ENCODE measurements at places on chromosomes 2 and 18.
A peak's percentile ranks its signal among the peaks of the same experiment; 100 is the strongest.

GRCh38 chr2:216683846-216684245 lies 11.5 kb downstream of the IGFBP5 start:
- peak; percentile 92 for DNase-seq

- DNase-seq: no peak
Observed at GRCh38 chr2:236875906-236876505, 209.7 kb upstream of the COPS8 start.

DNA sequence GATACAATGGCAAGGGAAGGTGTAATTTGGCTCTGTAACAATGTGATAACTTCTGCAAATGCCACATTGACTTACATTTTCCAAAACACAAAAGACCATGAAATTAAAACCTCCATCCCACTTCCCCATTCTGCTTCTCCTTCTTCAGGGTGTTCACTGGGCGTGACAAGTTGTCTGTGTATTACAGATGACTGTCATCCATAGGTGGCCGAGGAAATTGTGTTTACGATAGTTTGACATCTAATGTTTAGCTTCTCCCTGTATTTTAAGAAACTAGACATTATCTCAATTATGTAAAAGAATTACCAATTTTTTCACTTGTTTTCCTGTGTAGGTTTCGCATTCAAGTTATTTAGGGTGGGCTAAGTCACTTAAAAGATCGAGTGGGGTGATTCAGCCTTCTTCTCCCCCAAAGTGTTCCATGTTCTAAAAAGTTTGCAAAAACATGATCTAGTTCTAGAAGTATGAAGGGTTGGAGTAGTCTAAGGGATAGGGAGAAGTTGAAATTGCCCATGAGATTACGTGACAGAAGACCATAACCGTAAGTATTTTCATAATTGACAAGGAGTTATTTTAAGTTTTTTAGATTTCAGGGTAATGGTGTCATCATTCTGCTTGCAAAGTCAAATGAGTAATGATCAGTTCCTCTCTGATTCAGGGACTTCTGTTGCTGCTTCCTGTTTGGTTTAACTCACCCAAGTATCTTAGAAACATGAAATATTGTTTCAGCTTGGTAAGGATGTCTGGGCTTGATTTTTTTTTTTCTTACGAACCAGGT lies 25.2 kb upstream of the CYTIP start:
- DNase-seq: no peak

DNA sequence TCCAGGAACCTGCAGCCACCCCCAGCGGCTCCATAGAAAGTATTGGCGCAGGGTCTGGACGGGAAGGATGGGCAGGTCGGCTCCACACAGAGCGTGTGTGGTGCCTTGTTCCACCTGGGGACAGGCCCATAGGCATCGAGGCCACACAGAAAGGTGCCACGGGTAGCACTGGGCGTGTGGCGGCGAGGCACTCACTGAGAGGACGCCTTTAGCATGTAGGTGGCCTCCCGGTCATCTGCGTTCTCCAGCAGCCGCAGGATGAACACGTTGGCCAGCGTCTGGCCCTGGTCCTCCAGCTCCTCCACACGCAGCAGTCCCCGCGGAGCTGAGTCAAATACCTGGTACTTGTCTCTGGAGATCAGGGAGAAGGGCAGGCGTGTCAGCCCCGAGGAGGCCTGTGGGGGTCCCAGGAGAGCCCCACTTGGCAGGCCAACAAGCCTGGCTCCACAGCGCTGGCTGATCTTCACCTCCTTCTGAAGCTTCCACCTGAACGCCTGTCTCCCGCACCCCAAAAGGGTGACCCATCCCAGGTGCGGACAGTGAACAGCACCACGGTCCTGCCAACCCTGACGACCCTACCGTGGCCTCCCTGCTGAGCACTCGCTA lies 13.2 kb downstream of the SNORC start:
- no peak for DNase-seq

DNA sequence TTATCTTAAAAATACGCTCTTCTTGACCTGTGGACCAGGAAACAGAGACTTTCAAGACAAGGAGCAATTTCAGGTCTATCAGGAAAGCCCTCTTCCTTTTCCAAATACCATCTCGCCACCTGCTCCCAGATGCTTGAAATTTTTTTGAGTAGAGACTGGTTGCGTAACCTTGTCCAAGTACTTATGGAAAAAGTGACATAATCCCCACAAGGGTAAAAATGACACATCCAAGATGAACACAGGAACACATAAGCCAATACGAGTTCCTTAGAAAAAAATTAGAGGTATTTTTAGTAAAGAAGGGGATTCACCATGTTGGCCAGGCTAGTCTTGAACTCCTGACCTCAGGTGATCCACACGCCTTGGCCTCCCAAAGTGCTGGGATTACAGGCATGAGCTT lies 1.8 kb downstream of the SERPINB13 start:
- no peak for DNase-seq

- no peak for DNase-seq
Observed at GRCh38 chr2:238235331-238235732, 4.5 kb downstream of the HES6 start.

DNA sequence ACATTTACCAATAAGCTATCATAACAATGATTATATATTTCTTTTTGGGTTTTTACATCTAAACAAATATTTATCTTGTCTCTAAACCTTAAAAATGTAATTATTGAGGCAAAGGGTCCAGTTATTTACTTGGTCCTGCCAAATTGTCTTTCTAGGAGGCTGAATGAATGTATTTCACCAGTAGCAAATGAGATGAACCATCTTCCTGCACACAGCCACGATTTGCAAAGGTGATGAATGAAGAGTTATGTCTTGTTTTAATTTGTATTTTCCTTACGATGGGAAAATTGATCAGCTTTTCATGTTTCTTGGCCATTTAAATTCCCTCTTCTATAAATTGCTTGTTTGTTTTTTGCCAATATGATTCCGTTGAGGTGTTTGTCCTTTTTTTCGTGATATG lies 1.4 kb downstream of the SP100 start:
- DNase-seq: no peak

DNA sequence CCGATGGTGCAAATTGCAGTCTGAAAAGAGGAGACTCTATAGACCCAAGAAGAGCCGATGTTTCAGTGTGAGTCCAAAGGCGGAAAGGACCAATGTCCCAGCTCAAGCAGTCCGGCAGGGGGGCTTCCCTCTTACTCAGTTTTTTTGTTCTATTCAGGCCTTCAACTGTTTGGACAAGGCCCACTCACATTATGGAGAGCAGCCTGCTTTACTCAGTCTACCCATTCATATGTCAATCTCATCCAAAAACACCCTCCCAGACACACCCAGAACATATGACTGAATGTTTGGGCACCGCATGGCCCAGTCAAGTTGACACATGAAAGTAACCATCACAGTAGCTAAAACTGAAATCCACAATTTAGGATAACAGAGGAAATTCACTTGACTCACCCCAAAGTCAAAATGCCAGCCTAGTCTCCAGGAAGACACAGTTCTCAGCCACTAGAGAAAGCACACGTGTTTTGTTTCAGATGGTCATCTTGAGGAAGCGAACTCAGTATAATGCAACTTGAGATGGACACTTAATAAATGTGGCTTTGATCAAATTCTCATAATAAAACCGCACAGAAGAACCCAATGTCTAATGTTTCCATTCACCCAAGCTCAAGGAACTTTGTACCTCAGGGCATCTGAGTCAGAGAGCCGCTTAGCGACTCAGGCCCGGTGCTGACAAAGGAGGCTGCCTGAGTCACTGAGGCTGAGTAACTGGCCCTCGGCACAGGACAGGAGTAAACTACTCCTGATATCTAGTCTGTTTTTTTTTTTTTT lies 2.4 kb downstream of the FHL2 start:
- peak; percentile 77 for DNase-seq

DNA sequence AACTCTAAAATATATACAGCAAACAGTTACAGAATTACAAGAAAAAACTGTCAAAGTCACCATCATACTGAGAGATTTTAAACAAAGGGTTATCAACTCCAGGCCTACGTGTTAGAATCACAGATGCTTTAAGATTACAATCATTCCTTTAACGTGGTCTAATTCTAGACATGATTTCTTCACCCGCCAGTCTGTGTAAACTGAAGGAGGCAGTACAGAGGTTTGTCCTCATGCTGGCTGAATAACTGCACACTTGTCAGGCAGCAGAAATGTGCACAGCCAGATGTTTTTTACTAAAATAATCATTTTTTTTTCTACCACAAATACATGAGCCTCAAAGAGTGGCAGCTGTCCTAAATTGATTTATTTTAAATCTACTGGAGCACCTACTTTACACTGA lies 15.5 kb upstream of the NEURL3 start:
- no peak for DNase-seq

DNA sequence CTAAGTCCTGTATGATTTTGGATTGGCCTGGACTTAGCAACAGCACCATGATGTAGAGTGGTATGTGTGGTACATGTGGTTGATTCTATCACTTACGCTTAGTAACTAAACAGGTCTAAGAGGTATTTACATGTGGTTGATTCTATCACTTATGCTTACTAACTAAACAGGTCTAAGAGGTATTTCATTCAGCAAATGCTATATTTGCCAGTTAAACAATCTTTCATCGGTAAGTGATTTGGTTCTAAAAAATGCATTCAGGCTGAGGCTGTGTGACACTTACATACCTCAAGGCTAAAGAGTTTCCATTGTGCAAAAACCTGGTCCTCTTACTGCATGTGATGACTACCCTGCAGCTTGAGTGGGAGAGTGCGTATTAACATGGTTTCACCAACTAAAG lies 13.1 kb downstream of the EIF4E2 start:
- no peak for DNase-seq

DNA sequence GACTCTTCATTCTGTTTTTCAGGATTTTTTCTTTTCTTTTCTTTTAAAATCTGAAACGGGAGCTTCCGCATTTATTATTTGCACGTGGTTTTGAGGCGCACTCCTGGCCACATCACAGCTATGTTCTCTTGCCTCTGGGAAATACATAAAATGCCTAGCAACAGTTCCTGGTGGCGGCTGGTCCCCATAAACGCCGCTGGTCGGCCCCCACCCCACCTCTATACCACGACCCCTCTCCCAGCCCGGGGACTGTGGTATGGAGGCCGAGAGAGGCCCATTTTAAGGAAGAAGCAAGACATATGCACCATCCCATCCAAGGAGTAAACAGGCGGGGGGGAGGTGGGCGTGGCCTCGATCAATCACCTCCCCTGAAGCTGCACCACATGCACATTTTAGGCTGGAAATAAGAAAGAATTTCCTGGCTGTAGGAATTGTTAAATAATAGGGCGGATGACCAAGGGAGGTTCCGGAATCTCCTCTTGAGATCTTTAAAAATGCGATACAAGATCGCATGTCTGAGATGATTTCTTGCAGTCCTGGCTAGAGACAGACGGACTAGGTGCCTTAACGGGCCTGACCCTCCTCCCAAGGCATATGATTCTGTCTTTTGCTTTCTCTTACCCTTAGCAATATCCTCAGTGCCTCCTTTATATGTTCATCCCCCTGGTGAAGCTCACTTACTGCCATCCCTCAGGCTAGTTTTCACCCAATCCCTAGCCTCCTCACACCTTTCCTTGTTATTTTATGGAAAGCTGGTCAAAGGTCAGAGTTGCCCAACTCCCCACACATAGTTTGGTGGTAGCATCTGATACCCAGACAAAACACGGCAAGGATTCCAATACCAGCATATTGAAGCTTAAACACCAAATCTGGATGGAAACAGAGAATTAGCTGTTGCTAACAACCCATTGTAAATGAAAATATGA lies 82.4 kb downstream of the BCL2 start:
- peak; percentile 75 for DNase-seq

- DNase-seq: no peak
Observed at GRCh38 chr2:196181484-196181883, 10.1 kb upstream of the STK17B start.

DNA sequence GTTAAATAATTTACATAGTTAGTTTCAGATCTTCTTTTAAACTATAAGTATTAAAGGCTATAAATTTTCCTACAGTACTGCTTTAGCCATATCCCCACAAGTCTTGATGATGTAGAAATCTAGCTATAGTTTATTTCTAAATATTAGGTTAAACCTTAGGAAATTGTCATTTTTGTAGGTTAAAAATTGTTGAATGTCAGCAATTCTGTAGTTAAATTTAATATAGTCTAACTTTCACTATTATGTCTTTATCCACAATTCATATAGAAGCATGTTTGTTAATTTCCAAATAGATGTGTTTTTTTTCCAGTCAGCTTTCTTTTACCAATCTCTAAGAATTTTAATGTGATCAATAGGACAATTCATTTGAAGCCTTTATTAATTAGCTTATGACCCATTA lies 199.7 kb downstream of the ETAA1 start:
- no peak for DNase-seq

- DNase-seq: peak; percentile 31
Observed at GRCh38 chr2:85550486-85550885, 10.8 kb downstream of the GGCX start.

GRCh38 chr2:99936065-99936464 lies 206.3 kb downstream of the AFF3 start:
- no peak for DNase-seq

DNA sequence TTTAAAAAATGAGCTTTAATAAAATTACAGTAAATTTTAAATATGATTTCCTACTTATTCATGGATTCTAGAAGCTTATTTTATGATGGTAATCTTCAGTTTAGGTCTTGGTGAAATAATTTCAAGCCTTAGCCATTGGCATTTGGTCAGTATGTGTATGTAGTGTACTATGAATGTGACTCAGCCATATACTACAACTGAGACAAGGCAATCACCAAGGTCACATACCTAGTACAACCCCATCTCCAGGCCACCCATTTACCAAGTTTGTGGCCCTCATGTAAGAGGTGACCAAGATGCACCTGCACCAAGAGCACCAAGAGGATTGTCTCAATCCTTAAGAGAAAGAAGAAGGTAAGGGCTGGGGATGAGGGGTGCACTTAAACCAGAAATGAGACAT lies 54.8 kb upstream of the FRZB start:
- no peak for DNase-seq

- no peak for DNase-seq
Observed at GRCh38 chr18:62452280-62452831, 70.5 kb upstream of the ZCCHC2 start.

DNA sequence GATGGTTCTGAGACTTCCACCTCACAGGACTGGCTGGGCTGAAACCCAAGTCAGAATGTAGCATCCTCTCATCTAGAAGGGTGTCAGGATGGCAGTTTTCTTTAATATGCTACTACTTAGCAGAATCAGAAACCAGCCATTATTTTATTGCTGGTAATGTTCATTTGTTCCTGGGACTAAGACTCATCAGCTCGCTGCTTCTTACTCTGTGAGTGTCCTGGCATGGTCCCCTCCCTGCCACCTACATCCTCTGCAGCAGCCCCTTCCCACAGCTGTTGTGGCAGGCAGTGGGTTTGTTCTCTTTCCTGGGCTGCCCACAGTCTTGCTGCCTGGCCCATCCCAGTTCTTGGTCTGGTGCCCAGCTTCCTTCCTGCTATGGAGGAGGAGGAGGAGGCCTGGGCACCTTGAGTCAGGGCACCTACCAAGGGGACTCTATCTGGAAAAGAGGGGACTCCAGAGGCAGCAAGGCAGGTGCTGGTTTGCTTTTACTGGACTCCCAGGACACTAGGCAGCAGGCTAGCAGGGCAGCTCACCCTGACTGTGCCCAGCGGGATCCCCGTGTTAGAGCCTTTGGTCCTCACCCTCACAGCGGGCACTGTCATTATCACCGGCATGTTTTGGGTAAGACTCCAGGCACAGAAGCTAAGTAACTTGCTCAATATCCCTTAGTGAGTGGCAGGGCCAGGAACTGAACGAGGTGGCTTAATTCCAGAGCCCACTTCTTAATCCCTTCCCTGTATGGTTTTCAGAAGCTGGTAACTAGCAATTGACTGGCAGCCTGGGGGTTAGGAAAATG lies 62.1 kb downstream of the LRRFIP1 start:
- DNase-seq: no peak

- no peak for DNase-seq
Observed at GRCh38 chr2:114609801-114610200, 167.4 kb downstream of the DPP10 start.
